Suppressor macrophage treated with lipopolysaccharide for 4 hours (primary cell): ENCODE measurements at places on chromosomes 4 and X.

- no peak for DNase-seq
Measured at GRCh38 chrX:20585782-20586181, 319.1 kb upstream of the RPS6KA3 start.

DNA sequence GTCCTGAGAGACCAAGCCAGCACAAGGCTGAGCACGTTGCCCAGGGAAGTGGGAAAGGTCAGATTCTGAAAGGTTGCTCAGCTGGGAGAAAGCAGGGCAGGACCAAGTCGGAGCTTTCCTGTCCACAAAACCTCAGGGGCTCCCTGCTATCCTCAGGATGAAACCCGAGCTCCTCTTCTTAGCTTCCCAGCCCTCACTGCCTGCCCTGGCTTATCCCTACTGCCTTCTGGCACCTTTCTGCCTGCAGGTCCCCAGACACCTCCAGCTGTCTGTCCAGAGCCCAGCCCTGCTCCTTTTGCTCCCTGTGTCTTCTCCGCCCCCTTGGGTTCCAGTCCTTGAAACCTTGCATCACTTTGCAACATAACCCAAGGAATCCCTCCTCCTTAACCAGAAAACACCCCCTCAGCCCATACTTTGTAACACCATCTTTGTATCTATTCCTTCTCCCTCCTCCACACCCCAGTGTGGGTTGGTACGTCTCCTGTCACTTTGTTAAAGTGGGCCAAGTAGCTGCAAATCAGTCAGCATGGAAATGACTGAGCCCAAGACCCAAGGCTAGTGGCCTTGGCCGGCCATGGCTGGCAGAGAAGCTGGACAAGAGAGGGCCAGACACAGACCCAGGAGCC lies 20.0 kb upstream of the PRRG3 start:
- DNase-seq = no peak

- peak; percentile 53 for DNase-seq
Measured at GRCh38 chr4:158259955-158260575, 49.8 kb downstream of the TMEM144 start.

DNA sequence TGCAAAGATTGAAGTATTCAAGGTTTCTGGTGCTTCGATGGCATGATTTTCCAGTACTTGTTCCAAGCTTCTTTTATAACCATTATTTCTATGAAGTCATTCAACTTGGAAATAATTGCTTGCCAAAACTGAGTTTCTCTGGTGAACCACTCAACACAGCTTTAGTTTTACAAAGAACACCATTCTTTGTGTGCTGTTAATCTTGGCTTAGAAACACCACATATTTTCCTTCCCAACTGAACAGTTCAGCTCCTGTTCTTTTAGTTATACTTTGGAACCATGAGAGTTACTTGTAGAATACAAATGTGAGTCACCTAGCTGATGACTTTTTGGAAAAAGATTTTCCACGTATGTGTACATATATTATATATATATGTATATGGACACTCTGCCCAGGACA lies 32.7 kb downstream of the TMEM47 start:
- DNase-seq = no peak

DNA sequence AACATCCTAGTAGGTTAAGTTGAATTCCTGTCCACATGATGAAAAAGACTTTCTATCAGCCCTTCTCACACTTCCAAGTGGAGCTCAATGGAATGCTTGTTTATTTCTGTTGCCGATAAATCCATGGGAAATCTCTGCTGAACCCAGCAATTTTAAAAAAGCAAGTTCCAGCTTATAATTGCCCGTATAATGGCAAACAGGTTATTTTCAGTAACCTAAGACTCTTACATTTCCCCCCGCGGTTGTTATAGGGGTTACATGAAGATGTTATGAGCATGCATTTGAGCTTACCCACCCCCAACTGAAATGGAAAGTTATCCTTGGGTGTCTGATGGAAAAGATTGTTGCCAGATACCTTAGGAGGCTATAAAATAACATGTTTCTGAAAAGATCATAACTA lies 136.2 kb downstream of the PALLD start:
- DNase-seq = no peak

DNA sequence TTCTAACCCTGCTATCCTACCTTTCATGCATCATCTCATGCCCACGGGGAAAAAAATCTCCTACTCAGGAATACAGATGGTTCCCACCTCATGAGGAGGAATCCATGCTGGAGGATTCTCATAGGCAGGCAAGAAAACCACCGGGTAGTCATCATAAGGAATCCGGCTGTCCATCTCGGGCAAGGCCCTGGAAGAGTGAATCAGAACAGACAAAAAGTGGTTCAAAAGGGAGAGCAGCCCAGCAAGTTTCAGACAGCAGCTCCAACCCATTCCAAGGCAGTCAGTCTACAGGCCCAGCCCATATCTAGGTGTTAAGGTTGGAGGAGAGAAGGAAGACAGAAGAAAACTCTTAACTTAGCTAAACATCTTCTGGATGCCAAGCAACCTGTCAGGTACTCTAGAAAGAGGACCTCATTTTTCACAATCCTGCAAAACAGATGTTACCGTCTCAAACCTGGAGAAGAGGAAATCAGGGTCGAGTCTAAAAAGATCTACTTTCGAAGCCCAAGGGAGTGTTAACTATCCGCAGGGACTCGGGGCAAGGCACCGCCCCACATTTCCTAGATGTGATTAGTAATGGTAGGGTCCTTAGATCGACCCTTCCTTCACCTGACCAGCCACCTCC lies 447 bp downstream of the PDZD11 start:
- DNase-seq = no peak

GRCh38 chr4:52837716-52838558 lies 24.2 kb upstream of the RASL11B start:
- no peak for DNase-seq

GRCh38 chr4:103032574-103032973 lies 13.1 kb upstream of the SLC9B1 start:
- DNase-seq = peak; percentile 9

DNA sequence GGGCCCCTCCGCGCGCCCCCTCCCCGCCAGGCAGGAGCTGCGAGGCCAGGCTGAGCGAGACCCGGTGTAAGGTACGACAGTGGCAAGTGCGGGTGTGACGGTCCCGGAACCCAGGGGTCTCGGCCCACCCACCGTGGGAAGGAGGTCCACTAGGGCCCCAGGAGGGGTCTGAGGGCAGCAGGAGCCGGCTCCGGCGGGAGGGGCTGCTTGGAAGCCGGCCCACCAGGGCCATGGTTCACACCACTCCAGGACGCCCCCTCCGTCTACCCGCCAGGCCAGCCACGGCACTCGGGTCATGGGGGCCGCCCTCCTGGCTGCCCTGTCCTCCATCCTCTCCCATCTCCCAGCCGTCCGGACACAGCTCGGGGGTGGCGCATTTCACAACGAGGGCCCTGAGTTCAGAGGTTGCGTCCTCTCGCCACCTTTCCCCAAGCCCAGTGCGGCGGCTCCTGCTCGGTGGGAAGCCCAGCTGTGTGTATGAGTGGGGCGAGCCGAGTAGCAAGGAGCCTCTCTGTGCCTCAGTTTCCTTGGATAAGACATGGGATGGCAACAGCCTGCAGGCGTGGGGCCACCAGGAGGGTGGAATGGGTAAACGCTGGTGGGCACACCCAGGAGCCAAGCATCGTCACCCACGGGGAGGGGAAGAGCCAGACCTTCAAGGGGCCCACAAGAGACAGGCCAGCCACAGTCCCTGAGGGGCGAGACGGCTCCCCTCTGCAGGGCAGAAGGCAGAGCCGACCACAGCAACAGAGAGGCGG lies 81.3 kb downstream of the FAM53A start:
- no peak for DNase-seq

DNA sequence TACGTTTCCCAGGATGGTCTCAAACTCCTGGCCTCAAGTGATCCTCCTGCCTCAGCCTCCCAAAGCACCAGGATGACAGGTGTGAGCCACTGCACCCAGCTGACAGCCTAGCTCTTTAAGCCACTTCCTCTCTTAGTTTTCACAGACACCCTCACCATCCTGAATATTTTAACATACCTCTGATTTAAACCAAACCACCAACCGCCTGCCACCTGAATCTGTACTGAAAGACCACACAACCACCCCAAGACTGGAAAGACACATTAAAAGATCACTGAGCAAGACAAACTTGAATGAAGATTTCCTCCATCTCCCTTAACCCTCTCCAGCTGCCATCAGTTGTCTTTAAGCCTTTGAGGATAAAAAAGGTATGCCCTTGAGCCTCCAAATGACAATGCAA lies 110.6 kb downstream of the SH3KBP1 start:
- DNase-seq = no peak

GRCh38 chr4:4347585-4347984 lies 39.3 kb upstream of the NSG1 start:
- DNase-seq = no peak

DNA sequence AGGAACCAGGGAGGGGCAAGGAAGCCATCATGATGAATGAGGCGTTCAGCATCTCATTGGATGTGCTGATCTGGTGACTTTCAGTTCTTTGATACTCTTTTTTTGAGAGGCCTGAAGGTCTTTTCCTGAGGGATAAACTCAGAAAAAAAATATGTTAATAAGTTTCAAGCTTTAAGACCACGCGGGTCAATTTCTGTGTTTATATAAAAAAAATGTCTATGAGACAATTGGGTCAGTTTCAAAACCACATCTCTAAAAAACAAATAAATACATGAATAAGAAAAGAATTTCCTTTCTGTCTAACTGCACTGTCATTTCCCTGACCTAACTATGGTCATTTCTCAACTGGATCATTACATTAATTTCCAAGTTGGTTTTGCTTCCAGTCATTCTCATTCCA lies 62.6 kb downstream of the TRIML1 start:
- DNase-seq = no peak

DNA sequence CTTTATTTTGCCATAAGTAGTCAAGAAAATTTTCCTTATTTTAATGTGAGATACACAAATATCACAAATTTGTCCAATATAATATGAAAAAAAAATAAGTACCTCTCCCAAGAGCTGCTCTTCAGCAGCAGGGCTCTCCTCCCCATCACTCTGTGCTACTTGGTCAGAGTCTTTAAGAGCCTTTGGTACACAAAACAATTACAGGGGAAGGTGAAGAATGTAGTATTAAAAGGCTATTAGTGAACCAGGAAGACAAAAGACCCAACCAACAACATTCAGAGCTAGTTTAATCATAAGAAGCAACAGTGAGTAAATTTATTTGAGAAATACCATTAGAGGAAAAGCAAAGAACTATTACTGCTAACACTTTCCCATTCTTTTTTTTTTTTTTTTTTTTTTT lies 29.4 kb downstream of the SEC31A start:
- no peak for DNase-seq

- DNase-seq = no peak
Measured at GRCh38 chr4:54487491-54487890, 170.3 kb upstream of the KIT start.

DNA sequence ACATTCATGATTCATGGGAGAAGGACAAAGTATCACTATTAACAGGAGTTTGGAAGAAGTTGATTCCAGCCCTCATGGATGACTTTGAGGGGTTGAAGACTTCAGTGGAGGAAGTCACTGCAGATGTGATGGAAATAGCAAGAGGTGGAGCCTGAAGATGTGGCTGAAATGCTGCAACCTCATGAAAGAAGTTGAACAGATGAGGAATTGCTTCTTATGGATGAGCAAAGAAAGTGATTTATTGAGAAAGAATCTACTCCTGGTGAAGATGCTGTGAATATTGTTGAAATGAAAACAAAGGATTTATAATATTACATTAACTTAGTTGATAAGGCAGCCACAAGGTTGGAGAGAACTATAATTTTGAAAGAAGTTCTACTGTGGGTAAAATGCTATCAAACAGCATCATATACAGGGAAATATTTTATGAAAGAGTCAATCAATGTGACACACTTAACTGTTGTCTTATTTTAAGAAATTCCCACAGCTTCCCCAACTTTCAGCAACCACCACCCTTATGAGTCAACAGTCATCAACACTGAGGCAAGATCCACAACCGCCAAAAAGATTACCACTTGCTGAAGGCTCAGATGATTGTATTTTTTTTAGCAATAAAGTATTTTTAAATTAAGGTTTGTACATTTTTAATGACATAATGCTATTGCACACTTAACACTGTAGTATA lies 302.6 kb downstream of the CBLL2 start:
- DNase-seq = no peak

- peak; percentile 22 for DNase-seq
Measured at GRCh38 chr4:70842761-70843435, 3.2 kb upstream of the GRSF1 start.

DNA sequence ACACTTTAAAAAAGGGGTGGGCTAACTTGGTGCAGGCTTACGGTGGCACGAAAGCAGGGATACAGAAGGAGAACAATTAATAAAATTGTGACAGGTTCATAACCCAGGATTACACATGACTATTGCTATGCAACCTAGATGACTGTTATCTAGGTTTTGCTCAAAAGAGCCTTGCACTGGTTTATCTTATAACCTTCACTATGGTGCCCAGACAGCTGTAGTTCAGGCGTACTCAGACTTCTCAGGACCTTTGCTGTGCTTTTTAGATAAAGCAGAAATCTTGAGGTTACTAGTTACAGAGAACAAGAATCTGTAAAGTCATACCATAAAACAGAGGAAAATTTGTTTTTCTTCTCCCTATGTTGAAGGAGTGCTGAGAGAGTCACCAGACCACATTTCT lies 44.4 kb downstream of the UGT2A3 start:
- no peak for DNase-seq

DNA sequence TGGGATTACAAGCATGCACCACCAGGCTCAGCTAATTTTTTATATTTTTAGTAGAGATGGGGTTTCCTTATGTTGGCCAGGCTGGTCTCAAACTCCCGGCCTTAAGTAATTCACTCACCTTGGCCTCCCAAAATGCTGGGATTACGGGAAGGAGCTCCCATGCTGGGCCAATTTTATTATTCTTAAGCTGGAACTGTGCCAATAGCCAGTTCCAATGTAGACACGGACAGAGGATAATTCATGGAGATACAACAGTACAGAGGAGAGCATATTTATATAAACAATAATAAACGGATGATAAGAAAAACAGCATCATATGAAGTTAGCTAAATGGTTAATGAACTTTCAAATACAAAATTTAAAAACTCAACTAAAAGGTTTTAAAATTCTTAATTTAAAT lies 87.8 kb downstream of the PPA2 start:
- no peak for DNase-seq

GRCh38 chr4:866761-867390 lies 40.9 kb upstream of the CPLX1 start:
- DNase-seq = no peak

- no peak for DNase-seq
Measured at GRCh38 chr4:80237992-80238391, 28.5 kb upstream of the FGF5 start.

DNA sequence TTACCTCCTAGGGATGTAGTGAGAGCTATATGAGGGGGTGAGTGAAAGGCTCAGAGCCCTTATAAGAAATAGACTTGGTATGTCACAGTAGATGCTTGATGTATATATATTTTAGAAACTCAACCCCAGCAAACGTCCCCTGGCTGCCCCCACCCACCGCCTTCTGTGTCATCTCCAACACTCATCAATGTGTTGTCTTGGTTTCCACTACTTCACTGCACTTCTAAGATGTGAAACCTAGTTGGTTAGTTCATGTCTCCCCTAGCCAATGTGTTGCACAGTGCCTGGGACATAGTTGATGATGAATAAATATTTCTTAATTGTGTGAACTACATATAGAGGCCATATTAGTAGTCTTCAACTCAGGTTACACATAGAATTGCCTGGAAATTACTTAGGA lies 4.4 kb downstream of the FGFBP2 start:
- no peak for DNase-seq
